SK-N-MC (cell line): ENCODE measurements at places on chromosomes 13 and 19.

- no peak for DNase-seq
These were observed 81.3 kb downstream of the SCGB2B2 start for GRCh38 chr19:34595683-34596082.

DNA sequence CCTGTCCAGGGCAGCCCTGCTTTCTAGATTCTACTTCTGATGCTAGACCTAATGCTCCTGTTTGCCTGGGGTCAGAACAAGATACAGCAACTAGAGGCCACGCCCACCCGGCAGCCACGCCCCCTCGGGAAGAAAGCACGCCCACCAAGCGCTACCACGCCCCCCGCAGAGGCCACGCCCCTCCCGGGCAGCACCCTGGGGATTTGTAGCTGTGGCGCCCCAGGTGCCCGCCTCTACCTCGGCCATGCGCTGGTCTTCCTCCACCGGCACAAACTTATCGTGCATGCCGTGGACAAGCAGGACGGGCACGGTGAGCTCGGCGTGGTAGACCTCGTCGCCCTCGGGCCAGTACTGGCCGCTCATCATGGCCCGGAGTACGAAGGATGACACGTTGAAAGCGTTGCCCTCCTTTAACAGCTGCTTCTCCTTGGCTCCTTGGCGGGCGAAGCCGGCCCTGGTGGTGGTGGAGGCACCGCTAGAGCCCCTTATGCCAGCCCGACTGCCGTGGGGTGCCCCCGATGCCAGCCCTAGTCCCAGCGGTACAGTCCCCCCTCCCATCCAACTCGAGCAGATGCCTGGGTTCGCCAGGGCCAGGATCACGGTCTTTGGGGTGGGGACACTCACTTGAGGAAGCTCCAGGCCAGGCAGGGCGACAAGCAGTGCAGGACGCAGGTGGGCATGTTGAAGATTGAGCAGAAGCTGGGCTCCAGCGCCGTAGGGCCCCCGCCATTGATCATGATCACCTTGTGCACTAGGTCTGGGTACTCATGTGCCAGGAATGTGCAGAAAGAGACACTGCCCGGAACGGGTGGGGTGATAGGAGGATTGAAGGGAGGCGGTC is 9.0 kb downstream of the ABHD8 start:
- no peak for DNase-seq

DNA sequence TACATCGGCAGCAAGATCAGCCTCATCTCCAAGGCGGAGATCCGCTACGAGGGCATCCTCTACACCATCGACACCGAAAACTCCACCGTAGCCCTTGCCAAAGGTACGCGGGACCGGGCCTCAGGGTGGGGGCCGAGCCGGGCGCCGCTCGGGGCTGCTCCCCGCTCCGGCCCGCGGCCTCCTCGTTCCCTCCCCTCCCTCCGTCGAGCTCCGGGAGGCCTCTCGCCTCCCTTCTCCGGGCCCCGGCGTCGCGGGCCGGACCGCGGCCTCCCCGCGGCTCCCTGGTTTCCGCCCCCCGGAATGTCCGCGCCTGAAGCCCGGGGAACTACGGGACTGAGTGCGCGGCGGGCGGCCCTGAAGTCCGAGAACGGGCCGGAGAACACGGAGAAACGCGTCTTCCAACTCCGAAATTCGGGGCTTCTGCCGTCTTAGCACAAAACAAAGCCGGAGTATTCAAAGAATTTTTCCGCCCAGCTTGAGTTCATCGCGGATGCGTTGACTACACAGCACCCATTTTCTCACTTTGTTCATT is 423 bp downstream of the LSM14A start:
- no peak for DNase-seq

- DNase-seq: peak; percentile 76
These were observed 85.0 kb downstream of the TDRD3 start for GRCh38 chr13:60482012-60482411.

DNA sequence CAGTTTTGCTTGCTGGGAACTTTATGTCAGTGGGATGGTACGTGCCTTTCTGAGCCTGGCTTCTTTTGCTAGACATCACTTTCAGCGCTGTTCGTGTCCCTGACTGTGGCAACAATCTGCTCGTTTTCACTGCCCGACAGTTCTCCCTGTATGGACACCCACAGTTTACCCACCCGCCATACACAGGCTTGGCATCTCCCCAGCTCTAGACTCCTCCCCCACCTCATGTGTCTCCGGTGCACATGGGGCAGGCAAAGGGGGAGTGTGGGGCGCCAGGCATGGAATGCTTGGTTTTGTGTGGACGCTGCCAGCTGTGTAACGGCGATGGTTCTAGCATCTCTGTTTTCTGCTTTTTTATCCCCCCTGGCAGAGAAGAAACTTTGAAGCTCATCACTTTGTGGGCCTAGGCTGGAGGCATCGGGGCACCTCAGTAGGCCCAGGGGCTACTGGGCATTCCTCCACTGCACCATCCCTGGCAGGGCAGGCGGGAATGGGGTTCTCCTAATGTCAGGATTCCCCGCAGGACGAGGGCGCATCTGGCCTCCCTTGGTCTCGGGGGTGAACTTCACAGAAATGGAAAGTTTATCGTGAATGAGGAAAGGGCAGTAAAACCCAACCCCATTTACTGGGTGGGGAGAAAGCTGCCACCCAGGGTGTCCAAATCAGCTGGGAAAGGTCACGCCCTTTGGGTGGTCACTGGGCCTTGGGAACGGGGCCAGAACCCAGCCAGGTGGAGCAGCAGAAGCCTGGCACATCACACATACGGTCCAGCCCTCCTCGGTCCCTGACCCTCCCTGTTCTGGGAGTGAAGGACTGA is 60.8 kb downstream of the CEBPG start:
- no peak for DNase-seq

- DNase-seq: no peak
These were observed 26.6 kb downstream of the SLAIN1 start for GRCh38 chr13:77724092-77724491.

DNA sequence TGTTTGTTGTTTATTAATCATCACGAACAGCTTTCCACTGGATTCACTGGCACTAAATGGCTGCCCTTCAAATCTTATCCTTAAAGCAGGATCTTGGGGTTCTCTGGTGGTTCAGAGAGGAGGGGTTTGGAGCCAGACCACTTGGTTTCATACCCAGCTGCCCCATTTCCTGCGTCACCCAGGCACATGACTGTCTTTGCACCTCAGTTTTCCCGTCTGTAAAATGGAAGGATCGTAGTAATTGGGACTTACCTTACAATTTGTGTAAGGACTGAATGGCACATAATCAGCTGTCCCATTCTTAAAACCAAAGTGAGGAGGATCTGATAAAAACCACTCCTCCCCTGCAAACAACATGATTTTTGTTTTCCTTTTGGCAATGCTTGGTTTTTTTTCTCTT is 318.3 kb downstream of the ZNF536 start:
- DNase-seq: no peak

- DNase-seq: no peak
These were observed 26.8 kb downstream of the SLC7A1 start for GRCh38 chr13:29568731-29569130.

- no peak for DNase-seq
These were observed 114.2 kb upstream of the UQCRFS1 start for GRCh38 chr19:29326849-29327840.

GRCh38 chr19:10692673-10693264 is 8.5 kb upstream of the QTRT1 start:
- no peak for DNase-seq
